Ascending aorta (tissue), 2 donors: ENCODE measurements at places on chromosomes 4 and X.

DNA sequence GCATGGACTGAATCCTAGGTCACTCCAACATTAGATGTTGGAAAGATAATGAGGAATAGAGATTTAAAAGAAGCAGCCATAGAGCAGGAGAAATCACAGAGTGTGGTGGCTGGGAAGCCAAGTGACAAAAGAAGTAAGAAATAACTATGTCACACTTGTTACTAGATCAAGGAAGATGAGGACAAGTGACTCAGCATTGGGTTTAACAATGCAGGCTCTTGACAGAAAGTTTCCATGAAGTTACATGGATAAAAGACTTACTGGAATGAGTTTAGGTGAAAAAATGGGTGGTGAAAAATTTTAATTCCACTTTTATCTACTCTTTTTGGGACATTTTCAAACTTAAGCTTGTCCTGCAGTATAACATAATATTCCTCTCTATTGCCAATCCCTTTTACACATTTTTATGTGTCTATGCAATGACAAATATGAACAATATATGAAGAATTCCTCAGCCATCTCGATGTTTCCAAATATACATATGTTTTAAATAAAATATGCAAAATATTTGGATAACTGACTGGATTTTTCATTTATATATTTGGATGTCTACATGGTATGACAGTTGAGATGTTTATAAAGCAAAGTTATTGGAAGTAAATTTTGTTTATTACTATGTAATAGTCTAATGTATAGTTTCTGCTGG, 462.6 kb downstream of the IL15 start:
- no peak for DNase-seq

DNA sequence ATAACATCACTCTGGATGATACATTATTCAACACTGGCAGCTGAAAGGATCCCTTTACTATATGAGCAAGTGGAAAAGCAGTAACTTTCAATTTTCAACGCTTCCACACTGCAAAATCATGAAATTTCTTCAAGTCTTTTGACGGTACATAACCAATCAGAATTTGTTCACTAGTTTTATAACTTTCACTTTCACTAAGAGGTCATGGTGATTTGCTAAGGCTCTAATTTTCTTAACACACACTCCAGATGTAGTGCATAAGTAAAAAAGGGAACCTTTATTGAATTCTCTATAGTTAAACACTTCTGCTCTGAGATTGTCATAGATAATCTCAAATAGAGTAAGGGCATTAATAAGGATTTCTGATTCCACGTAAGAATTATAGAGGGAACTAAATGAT, 4.1 kb downstream of the ARMCX2 start:
- no peak for DNase-seq

DNA sequence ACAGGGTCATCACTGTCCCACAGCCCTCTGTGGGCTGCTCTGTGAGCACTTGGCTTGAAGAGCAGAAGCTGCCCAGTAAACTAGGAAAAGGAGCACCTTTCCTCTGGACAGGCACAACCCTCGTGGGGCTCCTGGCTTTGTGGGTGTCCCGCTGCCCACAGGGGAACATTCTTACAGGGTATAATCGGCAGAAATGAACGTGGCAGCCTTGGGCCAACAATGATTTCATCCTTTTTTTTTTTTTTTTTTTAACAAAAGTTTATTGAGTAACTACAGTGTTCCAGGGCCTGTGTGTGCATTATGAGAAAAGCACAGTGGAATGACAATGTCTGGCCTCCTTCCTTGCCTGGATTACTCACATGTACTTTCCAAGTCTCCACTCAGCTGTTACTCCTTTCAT, 197.2 kb downstream of the PDGFC start:
- DNase-seq, result no peak

GRCh38 chr4:7786040-7786439, 153.6 kb downstream of the AFAP1 start:
- no peak for DNase-seq

GRCh38 chrX:73876911-73877310, 313.9 kb downstream of the CHIC1 start:
- DNase-seq, result no peak

- no peak for DNase-seq
Measured at GRCh38 chrX:123756320-123756719, 23.5 kb upstream of the THOC2 start.

DNA sequence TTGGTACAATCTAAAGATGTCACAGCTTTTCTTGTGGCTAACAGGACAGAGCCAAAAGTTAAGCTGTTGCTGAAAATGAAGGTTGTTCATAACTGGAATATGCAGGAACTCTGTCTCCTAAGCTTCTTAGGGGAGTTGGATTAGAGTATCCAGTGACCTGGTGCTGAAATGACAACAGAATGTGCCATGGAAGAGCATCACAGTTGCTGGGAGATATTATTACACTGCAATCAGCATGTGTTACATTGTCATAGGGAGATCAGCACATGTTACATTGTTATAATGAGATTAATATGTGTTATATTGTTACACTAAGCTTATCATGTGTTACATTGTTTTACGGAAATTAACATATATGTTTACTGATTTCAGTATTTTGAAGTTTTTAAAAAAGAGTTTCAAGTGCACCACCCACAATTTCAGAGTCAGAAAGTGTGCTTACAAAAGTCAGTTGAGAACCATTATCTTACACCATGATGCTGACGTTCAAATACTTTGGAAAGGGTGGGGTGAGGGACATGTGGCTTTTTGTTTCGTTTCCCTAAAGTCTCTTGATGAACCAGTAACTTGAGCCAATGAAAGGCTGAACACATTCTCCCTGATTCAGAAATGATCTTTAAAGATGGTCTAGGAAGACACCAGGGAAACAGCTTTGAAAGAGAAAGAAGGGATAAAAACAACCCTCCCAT, 113.4 kb downstream of the DRD5 start:
- DNase-seq, result no peak

GRCh38 chr4:10098780-10099160, 17.8 kb downstream of the WDR1 start:
- no peak for DNase-seq

GRCh38 chr4:74527049-74527448, 82.1 kb downstream of the AREG start:
- no peak for DNase-seq
